ENCODE measurements at places on chromosomes 4 and X.

DNA sequence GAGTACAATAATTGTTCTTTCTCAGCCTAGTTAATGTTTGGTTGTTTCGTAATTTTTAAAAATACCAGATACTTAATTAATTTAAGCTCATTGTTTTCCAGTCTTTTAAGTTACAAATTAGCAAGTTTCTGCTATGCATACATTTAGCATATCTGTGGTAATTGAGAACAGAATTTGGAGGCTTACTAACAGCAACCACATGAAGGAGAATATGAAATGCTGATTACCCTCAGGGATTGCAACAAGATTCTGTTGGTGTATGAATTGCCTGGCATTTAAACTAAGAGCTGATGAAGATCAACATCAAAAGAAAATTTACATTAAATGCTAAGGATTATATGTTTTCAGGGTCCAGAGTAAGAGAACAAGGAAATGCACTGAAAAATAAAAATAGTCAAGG lies 580.0 kb upstream of the INTU start:
- DNase-seq: no peak

- peak; percentile 47 for DNase-seq
Measured at GRCh38 chr4:109389369-109390114, 44.1 kb upstream of the SEC24B start.

DNA sequence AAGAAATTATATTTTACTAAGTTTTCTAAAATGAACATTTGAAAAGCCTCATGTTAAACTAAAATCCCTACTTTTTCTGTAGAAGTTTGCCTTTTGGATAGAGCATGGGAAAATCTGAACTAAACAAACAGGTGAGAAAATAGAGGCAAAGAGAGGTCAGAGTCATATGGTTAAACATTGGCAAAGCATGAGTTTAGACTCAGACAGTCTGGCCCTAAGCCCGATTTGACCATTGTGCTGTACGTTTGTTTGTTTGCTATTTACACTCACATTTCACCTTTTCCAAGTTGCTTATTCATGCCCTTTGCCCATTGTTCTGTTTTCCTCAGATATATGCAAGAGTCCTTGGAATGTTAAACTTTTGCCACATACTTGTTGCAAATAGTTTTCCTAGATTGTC lies 85.4 kb downstream of the TIGD2 start:
- no peak for DNase-seq

- DNase-seq: no peak
Measured at GRCh38 chr4:171812333-171812664, 905 bp upstream of the GALNTL6 start.

GRCh38 chrX:118536687-118537461 lies 41.3 kb downstream of the DOCK11 start:
- peak; percentile 82 for DNase-seq

GRCh38 chrX:10603612-10604011 lies 16.8 kb downstream of the MID1 start:
- DNase-seq: no peak

- no peak for DNase-seq
Measured at GRCh38 chr4:155954118-155954685, 536 bp upstream of the CTSO start.

Data from activated CD4-positive, alpha-beta T cell treated with anti-CD3 and anti-CD28 coated beads, Interleukin-2, amount 10 ng/mL, durations not matched to agents 24 days and 14 days (primary cell).